ENCODE measurements at places on chromosomes 7 and 10.

GRCh38 chr7:154857728-154858681 is 144.9 kb downstream of the PAXIP1 start:
- DNase-seq, result no peak

- DNase-seq, result no peak
Observed at GRCh38 chr10:78079411-78079810, 45.7 kb downstream of the RPS24 start.

DNA sequence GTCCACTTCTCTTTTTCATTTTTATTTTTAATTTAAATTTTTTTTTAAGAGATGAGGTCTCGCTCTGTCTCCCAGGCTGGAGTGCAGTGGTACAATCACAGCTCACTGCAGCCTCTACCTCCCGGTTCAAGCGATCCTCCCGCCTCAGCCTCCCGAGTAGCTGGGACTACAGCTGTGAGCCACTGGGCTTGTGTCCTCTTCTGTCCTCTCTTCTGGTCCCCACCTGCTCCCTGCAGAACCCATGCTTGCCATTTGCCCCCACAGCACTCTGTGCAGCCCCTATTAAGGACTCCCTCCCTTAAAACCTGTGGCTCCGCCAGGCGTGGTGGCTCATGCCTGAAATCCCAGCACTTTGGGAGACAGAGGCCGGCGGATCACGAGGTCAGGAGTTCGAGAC is 9.1 kb upstream of the FZD9 start:
- no peak for DNase-seq

DNA sequence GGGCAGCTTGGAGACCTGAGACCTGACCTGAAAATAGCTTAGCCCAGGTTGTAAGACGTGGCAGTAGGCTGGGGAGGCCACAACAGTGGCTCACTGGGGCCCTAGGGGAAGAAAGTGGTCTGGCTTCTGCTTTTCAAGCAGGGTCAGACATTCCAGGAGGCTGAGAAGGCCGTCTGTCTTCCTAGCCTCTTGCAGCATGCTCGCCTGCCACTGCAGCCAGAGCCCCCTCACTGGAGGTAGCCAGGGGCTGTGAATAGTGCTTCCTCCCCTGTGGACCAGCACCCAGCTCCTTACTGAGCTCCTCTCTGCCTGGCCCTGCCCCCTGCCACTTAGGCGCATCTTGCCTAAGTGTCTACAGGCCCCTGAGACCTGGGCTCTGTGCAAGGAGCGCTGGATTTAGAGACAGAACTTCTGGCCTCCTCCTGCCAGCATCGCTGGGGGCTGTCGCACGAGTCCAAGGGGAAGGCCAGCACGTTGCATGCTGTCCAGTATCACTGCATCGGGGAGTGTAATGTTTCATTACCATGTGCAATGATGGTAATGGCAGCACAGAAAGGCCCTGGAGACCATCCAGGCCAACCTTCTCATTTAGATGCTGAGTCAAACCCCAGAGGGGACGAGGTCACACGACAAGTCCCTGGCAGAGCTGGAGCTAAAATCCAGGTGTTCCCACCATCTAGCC is 12.7 kb downstream of the ZMIZ1 start:
- DNase-seq, result no peak

- peak; percentile 46 for DNase-seq
Observed at GRCh38 chr10:72337039-72337629, 17.6 kb downstream of the DNAJB12 start.

DNA sequence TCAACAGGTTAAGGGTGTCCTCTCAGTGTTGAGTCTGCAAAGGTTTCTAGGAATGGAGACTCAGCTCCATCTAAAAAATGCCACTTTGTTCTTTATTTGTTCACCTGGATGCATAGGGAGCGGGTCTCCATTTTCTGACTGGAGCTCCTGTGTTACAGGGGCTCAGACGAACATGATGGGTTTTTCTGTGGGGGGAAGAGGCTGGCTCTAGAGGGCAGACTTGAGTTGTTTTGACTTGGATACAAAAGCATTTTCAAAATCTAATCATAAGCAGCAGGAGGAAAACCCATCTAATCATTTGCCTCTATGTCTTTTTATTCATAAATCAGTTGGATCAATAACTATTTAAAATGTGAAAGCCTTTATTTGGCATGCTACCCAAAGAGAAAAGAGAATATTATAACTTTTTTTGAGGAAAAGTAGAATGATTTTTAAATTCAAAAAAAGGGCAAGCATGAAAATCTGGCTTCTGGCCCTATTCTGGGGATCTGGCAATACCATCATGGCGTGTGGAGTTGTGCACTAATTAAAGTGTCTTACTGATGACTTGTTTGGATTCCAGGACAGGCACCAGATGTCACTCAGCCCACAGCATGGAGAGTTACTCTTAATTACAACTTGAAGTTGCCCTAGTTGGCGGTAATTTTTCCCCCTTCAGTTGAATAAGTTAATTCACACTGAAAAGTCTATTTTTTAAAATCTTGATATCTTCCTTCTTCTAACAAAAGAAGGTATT is 594.9 kb downstream of the REEP3 start:
- DNase-seq, result no peak

DNA sequence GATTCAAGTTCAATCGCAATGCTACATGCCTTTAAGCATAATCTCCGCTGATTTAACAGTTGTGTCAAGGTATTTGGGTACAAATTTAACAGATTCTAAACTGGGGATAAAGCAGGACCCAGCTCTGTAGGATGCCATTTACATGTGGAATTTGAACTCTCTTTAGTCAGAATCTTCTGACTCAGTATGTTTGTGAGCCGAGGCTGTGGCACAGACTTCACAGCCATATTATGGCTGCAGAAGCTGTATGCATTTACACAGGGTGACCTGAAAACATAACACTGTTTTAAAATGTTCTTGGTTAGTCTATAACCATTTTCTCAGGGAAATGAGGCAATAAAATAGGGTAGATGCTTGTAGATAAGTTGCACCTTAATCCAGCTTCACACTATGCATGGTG is 8.7 kb downstream of the PDLIM1 start:
- no peak for DNase-seq
